ENCODE measurements at places on chromosomes 16 and 17. TPM values are rescaled to one million over a fixed set of nuclear protein-coding genes. Genes with fewer than 3 reads are reported as not detected.

Gene BCAR1
- 19.3 TPM for total RNA-seq

Gene ARL5C
- total RNA-seq = under 0.01 TPM

Gene NOG
- total RNA-seq = 8.9 TPM

Gene NME3
- 20.4 TPM for total RNA-seq

Gene KRT37
- total RNA-seq = not detected

Gene ALOX12B
- total RNA-seq = not detected

Gene EXOC3L1
- 5.2 TPM for total RNA-seq

Gene ENPP7
- not detected for total RNA-seq

Gene PRAC1
- not detected for total RNA-seq

Gene CLDN7
- not detected for total RNA-seq

Gene CCL5
- total RNA-seq = 0.52 TPM

Gene GID4
- total RNA-seq = 5.2 TPM

Gene LRRC59
- 43.3 TPM for total RNA-seq

Gene KCNJ12
- 14.6 TPM for total RNA-seq

Gene IL17C
- not detected for total RNA-seq

Gene WFIKKN2
- 0.52 TPM for total RNA-seq

Gene P2RX5
- total RNA-seq = 13.0 TPM

Gene TMEM235
- not detected for total RNA-seq

All from skeletal muscle tissue (tissue), 5 donors.